Fibroblast of the aortic adventitia (primary cell): ENCODE measurements at places on chromosomes 12 and 14.

- DNase-seq = no peak
Measured at GRCh38 chr14:68968721-68969120, 10.4 kb downstream of the ACTN1 start.

DNA sequence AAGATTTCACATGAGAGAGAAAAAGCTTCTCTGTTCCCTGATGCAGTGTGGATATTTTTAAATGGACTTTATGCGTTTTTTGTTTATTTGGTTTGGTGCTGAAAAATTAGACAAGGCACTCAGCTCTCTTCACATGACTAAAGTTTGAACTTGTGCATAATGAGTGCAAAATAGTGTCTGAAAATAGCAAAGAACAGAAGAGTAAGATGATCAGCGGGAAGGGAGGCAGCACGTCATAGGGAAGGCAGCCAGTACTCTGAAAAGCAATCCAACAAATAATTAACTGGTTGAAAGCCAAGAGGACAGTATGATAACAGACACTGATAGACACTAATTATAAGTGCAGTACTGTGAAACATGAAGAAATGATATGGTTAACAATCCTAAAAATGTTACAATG is 46.6 kb upstream of the CDKN3 start:
- DNase-seq = peak; percentile 40

GRCh38 chr12:98297538-98297937 is 217.9 kb upstream of the TMPO start:
- no peak for DNase-seq

DNA sequence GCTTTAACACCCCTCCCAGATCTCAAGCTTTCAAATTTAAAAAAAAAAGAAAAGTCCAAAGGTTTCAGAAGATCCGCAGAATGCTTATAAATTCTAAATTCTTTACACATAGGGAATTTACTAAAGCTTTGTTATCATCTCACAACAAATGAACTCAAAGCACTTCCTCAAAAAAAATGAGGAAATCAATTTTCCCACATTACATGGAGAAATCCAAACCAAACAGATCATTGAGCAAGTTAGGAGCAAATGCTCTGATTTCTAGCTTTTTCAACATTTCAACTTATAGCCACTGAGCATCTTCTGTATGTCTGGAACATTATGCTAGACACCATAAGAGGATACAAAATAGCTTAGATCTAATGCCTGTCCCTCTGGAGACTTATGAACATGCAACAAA is 161.0 kb downstream of the CEP128 start:
- DNase-seq = no peak

DNA sequence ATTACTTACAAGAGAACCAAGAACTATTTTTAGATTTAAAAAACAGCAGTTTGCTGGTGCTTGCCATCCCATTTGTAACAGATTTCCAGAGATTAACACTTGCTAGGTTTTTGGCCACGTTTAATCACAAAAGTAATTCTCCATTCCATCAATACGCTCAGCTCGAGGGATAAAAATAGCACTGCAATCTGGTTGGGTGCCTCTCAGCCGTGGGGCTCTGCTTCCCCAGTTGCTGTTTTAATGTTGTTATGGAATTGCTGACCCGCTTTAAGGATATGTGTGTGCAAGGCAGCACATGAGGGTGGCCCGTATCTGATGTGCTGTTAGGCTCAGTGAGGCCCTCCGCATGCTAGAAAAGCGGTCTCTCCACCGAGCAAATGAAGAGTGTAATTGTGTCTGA is 222.2 kb upstream of the TMEM260 start:
- DNase-seq = peak; percentile 17

GRCh38 chr14:99698642-99699041 is 14.5 kb downstream of the CYP46A1 start:
- DNase-seq = peak; percentile 28
